ENCODE measurements at places on chromosomes 5 and 9. TPM values are rescaled to one million over a fixed set of nuclear protein-coding genes. Genes with fewer than 3 reads are reported as not detected.

FOXD4L5 gene
- 0.38 TPM for total RNA-seq

POU5F2 gene
- total RNA-seq = 1.8 TPM

KIF4B gene
- not detected for total RNA-seq

OGN gene
- total RNA-seq = 15.3 TPM

STK32A gene
- total RNA-seq = 2.9 TPM

AQP7 gene
- 3.7 TPM for total RNA-seq

CXCL14 gene
- total RNA-seq = 42.4 TPM

FBP2 gene
- total RNA-seq = not detected

DNA sequence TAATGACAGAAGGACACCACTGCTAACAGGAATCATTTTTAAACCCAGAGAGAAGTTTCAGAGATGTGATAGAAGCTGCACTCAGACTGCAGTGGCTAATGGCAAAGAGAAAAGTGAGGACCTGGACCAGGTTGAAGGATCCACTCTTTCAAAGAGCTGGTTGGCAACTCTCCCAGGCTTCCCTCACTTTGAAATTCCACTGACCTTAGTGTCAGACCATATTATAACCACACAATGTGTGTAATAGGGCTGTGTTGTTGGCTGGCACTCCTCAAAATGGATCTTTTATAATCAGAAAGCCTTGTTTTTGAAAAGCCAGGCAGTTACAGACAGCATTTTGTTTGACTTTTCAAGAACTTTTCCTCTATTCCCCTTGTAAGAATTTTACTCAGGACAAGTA, 280.7 kb downstream of the PRELID2 start:
- no peaks in the 10 kb centered on the region for H3K27me3 ChIP-seq
- H3K36me3 ChIP-seq = no peaks in the 10 kb centered on the region
- no peak overlapping the region for H3K27ac ChIP-seq
- H3K4me1 ChIP-seq = no peaks in the 10 kb centered on the region

DNA sequence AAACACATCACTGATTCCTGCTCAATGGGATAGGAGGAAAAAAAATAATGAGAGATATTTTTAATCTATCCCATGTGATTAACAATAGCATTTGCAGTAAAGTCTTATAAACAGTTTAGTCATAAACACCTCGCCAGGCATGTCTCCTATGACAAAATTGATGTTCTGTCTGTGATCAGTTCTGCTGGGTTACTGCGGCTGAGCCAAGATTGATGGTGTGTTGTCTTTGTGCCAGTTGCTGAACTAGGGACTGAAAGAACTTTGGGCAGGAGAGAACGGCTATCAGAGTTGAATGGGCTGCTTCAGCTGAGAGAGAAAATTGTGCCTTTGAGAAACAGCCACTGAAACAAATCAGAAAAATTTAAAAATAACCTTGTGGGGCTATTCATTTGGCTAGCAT, 37.3 kb upstream of the MAMDC2 start:
- no peak overlapping the region for H3K4me3 ChIP-seq
- peak overlapping the region; percentile 33 for H3K27ac ChIP-seq
- no peaks in the 10 kb centered on the region for H3K4me1 ChIP-seq
- no peaks in the 10 kb centered on the region for H3K36me3 ChIP-seq
- DNase-seq = no peak
- no peaks in the 10 kb centered on the region for H3K27me3 ChIP-seq

GRCh38 chr5:151107738-151108520, 27.1 kb upstream of the TNIP1 start:
- peaks cover 13% of the 10 kb centered on the region for H3K4me1 ChIP-seq
- H3K27ac ChIP-seq = peak overlapping the region; percentile 39
- no peak overlapping the region for H3K4me3 ChIP-seq
- no peaks in the 10 kb centered on the region for H3K27me3 ChIP-seq
- peaks cover 82% of the 10 kb centered on the region for H3K36me3 ChIP-seq
- DNase-seq = peak; percentile 53

GRCh38 chr9:132560616-132561202, 21.7 kb upstream of the BARHL1 start:
- H3K4me3 ChIP-seq = no peak overlapping the region
- H3K27ac ChIP-seq = no peak overlapping the region
- H3K4me1 ChIP-seq = no peaks in the 10 kb centered on the region
- peaks cover 7% of the 10 kb centered on the region for H3K27me3 ChIP-seq

DNA sequence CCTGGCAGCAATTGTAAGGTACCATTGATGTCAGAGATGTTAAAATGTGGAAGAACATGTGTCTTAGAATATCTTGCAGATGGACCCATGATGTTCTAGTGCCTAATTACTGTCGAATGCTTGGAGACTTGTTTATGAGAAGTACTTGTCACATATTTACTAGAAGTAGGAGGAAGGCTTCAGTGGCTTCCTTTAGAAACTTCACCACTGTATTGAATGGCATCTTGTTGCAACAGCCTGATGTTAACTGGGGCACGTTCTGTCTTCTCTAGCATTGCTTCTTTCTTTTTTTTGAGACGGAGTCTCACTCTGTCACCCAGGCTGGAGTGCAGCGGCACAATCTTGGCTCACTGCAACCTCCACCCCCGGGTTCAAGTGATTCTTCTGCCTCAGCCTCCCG, 16.5 kb downstream of the UGCG start:
- peaks cover 65% of the 10 kb centered on the region for H3K4me1 ChIP-seq
- no peak overlapping the region for H3K4me3 ChIP-seq
- H3K27me3 ChIP-seq = no peaks in the 10 kb centered on the region
- DNase-seq = no peak
- H3K27ac ChIP-seq = no peak overlapping the region
- peaks cover 4% of the 10 kb centered on the region for H3K36me3 ChIP-seq

DNA sequence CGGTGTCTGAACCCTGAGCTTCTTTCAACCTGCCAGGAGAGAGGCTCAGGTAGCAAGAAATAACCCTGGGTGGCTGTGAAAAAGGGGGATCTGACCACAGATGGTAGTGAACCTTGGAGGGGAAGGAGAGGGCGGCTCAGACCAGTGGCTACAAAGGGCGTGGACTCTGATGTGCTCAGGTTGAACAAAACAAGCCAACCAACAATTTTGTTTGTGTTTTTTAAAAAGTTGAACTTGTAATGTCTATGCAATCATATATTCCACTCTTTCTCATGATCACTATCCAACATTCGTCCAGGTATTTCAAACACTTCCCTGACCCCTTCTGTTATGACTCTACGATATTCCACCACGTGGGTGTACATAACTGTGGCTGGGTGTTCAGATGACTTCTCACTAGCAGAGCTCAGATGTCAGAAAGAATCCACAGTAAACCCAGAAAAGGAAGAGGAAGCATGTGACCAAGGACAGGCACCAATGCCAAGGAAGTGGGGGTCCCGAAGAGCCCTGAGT, 20.0 kb downstream of the PTPN3 start:
- H3K36me3 ChIP-seq = no peaks in the 10 kb centered on the region
- H3K27ac ChIP-seq = peak overlapping the region; percentile 78
- H3K4me1 ChIP-seq = peaks cover 24% of the 10 kb centered on the region
- DNase-seq = no peak

DNA sequence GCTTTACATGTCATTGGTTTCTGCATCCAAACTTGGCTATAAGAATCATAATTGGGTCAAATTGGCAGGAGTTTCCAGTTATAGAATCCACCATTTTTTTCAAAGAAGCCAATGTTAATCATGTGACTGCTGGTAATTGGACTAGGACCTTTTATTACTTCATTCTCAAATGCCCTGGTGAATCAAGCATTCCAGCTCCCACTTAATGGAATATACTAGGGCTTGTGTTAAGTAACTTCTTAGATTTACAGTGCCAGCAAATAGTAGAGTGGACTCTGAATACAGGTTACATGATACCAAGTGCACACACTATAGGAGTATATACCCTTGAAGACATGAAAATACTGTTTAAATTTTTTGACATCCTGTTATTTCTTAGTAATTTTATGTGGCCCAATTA, 96.7 kb downstream of the NUDT12 start:
- no peak for DNase-seq
- no peaks in the 10 kb centered on the region for H3K27me3 ChIP-seq
- no peak overlapping the region for H3K4me3 ChIP-seq
- no peaks in the 10 kb centered on the region for H3K4me1 ChIP-seq
- no peak overlapping the region for H3K27ac ChIP-seq
- H3K36me3 ChIP-seq = no peaks in the 10 kb centered on the region

DNA sequence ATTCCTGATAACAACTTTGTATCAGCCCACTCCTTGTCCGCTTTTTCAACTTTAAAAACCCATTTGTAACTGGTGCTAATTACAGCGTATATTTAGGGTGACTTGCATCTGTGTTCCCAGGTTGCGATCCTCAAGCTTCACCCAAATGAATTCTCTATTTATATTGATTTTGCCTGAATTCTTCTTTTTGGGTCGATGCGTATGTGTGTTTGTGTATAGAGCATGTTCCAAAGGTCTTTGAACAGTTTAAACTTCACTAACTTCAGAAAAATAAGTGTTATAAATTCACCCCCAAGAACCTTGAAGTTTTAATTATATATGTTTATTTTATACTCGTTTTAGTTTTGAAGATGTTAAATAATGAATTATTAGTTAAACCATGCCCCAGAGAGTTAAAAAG, 16.1 kb upstream of the SPATA31D4 start:
- no peaks in the 10 kb centered on the region for H3K27me3 ChIP-seq
- no peak for DNase-seq
- no peaks in the 10 kb centered on the region for H3K4me1 ChIP-seq
- no peak overlapping the region for H3K4me3 ChIP-seq
- no peaks in the 10 kb centered on the region for H3K36me3 ChIP-seq

DNA sequence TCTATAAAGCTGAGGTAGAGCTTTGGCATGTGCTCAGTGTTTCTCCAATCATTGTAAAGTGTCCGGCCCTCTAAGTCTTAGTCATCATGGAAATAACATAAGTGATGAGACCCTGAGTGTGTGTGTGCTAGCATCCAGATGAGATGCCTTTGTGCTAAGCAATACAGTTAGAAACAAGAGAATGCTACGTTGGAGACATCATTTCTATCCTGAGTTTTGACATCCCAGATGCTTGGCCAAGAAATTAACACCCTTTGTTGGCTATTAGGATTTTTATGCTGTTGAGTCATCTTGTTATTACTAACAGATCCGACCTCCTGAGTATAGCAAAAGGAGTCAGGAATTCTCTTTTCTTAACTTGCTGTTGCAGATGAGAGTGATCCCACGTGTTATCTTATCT, 508.0 kb downstream of the GADD45G start:
- no peaks in the 10 kb centered on the region for H3K36me3 ChIP-seq
- no peak overlapping the region for H3K27ac ChIP-seq
- no peak for DNase-seq
- no peak overlapping the region for H3K4me3 ChIP-seq
- H3K27me3 ChIP-seq = no peaks in the 10 kb centered on the region

DNA sequence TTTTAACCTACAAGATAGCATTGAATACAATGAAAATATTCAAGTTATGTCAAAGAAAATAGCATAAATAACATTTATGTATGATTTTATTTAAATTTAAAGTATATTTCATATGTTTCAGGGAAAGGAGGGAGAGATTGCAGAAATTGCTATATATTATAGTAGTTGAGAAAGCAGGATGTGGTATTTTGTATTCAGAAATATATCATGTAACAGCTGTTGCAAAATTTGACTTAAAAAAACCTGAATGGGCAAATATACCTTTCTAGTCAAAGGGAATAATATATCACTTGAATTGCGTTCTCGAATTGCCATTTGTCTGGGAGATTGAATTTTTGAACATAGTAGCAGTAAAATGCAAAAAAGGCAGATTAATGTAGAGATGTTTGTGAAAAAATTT, 80.6 kb downstream of the PAM start:
- H3K27me3 ChIP-seq = no peaks in the 10 kb centered on the region
- H3K4me3 ChIP-seq = no peak overlapping the region
- H3K4me1 ChIP-seq = no peaks in the 10 kb centered on the region
- no peaks in the 10 kb centered on the region for H3K36me3 ChIP-seq

DNA sequence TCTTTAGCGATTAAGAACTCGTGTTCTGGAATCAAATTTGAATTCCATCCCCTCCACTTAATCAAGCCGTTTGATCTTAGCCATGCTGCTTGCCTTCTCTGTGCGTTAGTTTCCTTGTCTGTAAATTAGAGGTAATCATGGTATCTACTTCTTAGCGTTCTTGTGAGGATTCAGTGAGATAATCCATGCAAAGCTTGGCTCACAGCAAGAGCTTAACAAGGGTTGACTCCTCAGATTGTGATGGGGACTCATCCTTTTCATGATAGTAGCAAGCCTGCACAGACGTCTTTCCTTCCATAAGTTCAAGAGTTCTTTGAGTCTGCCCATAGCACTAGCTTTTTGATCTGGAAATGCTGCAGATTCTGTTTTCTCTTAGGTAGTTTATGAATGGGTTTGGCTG, 72.8 kb downstream of the TRIO start:
- no peak overlapping the region for H3K4me3 ChIP-seq
- H3K27me3 ChIP-seq = no peaks in the 10 kb centered on the region
- no peaks in the 10 kb centered on the region for H3K36me3 ChIP-seq
- DNase-seq = no peak
- peak overlapping the region; percentile 80 for H3K27ac ChIP-seq
- peaks cover 86% of the 10 kb centered on the region for H3K4me1 ChIP-seq

- H3K27ac ChIP-seq = no peak overlapping the region
- no peaks in the 10 kb centered on the region for H3K4me1 ChIP-seq
- no peak for DNase-seq
Measured at GRCh38 chr9:133397370-133397769, 20.4 kb downstream of the REXO4 start.

- H3K36me3 ChIP-seq = no peaks in the 10 kb centered on the region
- H3K27me3 ChIP-seq = no peaks in the 10 kb centered on the region
Measured at GRCh38 chr5:55535199-55535905, 588 bp upstream of the PLPP1 start.

DNA sequence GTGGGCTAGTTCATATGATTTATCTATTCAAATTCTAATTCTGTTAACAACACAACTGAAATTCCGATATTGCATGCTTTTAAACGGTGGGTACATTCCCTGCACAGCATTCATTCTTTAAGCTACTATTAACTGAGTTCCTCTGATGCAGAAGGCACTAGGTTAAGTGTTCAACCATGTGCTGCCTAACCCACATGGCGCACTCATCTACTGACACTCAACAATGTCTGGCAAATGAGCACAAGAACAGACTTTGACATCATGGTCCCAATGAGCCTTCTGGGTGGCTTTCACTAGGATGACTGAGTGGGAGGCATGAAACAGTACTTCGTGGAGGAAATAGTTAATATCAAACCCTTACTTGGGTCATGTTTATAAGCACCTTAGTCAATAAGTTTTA, 10.2 kb downstream of the NREP start:
- no peak for DNase-seq
- H3K36me3 ChIP-seq = no peaks in the 10 kb centered on the region
- no peaks in the 10 kb centered on the region for H3K27me3 ChIP-seq
- H3K27ac ChIP-seq = no peak overlapping the region

GRCh38 chr5:107812570-107813141, 141.9 kb upstream of the EFNA5 start:
- no peaks in the 10 kb centered on the region for H3K36me3 ChIP-seq
- H3K27me3 ChIP-seq = no peaks in the 10 kb centered on the region
- no peak overlapping the region for H3K27ac ChIP-seq
- no peak for DNase-seq

DNA sequence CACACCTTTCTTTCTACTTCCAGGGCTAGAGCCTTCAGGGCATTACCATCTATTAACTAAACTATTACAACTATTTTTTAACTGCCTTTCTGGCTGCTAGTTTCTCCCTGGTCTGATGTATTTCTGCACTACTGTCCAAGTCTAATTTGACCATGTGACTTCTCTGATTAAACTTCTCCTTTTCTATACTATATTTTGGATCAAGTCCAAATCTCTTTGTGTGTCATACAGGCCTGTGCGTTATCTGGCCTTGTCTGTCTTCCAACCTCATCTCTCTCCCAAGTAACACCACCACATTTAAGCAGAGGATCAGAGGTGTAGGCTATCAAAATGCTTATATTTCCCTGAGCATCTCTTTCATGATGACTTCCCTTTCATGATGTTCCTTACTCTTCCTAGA, 47.2 kb upstream of the OR13F1 start:
- no peak overlapping the region for H3K27ac ChIP-seq
- H3K36me3 ChIP-seq = no peaks in the 10 kb centered on the region
- H3K4me3 ChIP-seq = no peak overlapping the region

Measured in lower lobe of right lung (tissue), 2 donors.